Hippocampal formation (tissue), 2 donors: ENCODE measurements at places on chromosomes 4 and X.

- DNase-seq, result no peak
Measured at GRCh38 chrX:6203462-6204215, 25.0 kb downstream of the NLGN4X start.

DNA sequence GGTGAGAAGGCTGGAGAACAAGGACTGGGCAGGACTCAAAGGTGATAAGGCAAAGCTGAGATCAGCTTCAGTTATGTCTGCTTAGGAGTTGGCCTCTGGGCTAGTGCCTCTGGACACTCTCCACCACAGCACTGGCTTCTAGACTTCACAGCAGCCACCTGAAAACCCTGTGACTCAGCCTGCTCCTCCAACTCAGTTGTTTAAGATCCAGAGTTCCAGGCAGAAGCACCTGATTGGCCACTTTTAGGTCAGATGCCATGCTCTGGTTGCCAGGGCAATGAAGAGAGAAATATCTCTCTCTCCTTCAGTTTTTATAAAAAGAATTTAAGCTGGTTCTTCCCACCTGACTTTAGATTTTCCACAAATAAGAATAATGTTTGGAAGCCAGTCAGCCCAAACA, 47.9 kb upstream of the BLTP1 start:
- DNase-seq, result no peak

DNA sequence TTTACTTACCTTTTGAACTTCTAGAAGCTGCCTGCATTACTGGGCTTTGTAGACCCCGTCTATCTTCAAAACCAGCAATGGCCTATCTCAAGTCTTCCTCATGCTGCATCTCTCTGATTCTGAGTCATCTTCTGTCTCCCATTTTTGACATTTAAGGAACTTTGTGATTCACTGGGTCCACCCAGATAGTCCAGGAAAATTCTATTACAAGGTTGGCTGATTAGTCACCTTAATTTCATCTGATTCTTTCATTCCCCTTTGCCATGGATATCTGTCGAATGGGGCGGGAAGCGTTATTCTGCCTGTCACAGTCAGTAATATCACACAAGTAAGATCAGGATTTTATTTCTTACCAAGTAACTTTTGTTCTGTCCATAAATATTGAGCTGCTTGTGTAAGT, 618.0 kb downstream of the CCSER1 start:
- no peak for DNase-seq

GRCh38 chr4:25163196-25163595, 2.9 kb upstream of the SEPSECS start:
- DNase-seq, result no peak

DNA sequence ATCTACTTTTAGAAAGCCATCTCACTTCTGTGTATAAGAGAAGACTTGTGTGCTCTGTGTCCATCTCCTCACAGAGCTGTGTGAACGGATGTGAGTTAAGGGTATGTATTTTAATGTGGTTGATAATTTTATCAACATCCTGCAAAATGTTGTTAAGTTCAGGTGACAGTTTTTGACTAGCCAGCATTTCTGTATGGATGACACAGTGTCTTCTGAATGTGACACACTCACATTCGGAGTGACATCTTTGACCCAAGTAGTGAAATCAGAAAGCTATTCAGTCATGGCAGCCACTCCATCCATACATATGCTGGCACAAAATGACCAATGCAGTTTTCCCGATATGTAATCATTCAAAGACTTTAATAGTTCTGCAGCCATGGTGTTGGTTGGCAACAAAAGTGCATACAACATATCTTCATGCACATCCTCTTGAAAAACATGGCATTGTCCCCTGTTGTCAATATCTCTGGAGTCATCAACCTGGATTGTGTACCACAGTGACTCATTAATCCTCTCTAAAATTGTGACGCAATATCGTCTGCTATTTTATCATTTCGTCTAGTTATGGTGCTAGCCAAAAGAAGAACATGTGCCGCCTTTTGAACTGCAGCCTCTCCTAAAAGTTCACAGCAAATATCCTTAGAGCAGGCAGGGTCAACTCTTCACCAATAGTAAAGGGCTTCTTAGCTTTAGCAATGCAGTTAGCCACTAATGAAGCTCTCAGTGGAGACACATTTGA, 6.8 kb upstream of the FGF2 start:
- no peak for DNase-seq

DNA sequence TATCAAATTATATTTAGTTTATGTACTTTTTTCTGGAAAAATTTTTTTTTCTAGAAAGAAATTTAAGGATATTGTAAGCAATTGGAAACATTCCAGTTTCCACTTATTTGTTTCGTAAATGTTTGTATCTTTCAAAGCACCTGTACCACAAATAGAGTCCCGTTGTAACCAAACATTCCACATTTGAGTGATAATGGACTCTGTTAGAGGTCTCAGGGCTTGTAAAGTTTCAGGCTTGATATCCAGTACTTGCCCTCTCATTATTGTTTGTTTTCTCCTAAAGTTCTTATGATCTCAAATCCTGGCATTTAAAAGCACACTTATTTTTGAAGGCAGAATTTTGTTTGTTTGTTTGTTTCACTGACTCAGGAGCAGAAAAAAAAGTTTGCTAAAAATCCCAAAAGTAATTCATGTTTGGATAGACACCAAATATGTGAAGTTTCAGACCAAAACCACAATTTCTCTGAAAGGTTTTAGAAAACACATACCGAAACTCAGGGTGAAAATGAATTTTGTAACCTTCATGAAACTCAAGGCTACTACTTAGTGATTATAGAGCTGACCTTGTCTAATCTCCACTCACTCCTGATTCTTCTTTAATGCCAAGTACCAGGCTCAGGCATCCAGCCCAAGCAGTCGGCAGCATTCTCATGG, 5.7 kb upstream of the TMEM192 start:
- no peak for DNase-seq

DNA sequence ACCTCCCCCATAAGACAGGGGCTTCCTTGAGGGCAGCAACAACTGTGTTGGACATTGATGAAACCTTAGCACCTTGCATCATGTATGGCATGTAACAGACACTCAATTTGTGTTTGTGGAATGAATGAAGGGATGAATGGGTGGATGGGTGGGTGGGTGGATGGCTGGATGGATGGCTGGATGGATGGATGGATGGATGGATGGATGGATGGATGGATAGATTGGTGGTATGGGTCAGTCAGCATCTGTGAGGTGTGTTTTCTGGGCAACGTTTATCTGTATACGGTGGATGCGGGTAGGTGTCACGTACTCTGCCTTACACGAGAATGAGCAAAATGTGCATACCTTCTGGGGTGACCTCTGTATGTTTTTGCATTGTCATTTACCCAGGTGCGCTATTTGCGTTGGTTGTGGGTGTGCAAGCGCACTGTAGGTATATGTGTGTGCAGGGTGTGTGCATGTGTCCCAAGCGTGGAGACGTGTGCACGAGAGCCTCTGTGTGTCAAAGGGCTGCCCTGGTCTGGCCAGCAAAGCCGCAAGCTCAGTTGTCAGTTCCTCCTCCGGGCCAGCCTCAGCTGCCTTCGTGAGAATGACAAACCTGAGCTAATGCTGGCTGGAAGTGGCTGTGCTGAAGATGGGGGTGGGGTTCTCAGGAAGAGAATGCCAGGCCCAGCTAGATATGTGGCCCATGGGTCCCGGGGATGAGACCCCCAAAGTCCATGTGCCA, 26.5 kb downstream of the ELF4 start:
- DNase-seq, result no peak

DNA sequence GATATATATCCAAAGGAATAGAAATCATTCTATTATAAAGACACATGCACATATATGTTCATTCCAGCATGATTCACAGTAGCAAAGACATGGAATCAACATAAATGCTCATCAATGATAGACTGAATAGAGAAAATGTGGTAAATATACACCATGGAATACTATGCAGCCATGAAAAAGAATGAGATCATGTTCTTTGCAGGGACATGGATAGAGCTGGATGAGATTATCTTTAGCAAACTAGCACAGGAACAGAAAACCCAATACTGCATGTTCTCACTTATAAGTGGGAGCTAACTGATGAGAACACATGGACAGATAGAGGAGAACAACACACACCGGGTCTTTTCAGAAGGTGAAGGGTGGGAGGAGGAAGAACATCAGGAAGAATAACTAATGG, 1318.6 kb downstream of the PCDH19 start:
- no peak for DNase-seq

DNA sequence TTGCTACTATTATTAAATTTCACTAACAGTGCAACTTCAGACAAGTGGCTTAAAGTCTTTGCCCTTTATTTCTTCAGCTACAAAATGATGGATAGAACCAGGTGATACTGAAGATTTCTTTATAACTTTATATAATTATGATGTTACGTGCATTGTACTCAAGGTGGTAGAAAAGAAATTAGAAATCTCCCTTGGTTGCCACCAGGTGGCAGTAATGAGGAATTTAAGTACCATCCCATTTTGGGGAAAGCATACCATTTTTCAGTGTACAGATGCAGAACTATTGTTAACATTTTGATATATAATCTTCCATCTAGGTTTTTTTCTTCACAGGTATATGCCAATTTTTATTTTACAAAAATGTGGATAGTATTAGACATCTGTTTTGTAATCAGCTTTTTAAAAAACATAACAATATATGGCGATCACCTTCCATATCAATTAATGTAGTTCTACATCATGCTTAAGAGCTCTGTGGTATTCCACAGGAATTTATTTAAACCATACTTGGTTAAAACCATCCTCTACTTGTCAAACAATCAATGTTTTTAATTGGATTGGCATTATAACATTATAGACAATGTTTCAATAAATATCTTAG, 37.7 kb upstream of the RAB33B start:
- no peak for DNase-seq

GRCh38 chr4:2786794-2787229, 6.1 kb upstream of the SH3BP2 start:
- no peak for DNase-seq

- DNase-seq, result no peak
Measured at GRCh38 chr4:162977788-162978187, 188.9 kb downstream of the NAF1 start.

DNA sequence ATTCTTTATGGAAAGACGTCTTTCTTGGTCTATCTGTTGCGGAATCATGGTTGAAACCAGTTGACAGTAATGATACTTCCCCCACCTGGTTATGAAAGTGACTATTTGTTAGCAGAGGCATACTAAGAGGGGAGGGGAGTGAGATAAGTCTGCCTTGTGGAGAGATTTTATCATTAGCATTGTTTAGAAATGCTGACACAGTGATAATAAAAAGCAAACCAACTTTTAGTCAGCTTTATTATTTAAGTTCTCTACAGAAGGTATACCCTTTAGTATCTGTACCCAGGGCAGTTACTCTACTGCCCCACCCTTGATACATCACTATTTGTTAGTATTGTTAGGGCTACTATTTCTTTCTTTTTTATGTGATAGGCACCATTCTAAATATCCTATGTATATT, 26.9 kb upstream of the IL1RAPL2 start:
- no peak for DNase-seq

- DNase-seq, result no peak
Measured at GRCh38 chr4:126799971-126800574, 832.7 kb upstream of the INTU start.

- DNase-seq, result no peak
Measured at GRCh38 chrX:106220177-106220576, 52.1 kb downstream of the PWWP3B start.

DNA sequence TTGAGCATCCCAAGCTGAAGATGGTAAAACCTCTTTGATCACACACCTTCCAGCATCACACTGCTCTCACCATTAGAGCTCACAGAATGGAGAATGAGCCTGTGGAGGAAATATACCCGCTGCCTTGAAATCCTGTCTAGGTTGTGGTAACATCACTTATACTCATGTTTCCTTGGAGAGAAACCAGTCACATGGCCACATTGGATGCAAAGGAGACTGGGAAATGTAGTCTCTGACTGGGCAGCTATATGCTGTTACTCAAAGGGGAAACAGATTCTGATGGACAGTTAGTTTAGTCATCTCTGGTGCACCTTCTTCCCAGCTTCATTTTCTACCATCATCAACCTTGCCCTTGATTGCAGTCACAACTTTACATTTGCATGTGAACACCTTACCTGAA, 286.3 kb downstream of the ANKRD50 start:
- no peak for DNase-seq

- DNase-seq, result no peak
Measured at GRCh38 chr4:14529653-14530052, 472.6 kb upstream of the CPEB2 start.

- no peak for DNase-seq
Measured at GRCh38 chr4:93178279-93178678, 650.3 kb upstream of the ATOH1 start.

GRCh38 chrX:141759238-141759637, 60.7 kb upstream of the SPANXD start:
- DNase-seq, result no peak

- no peak for DNase-seq
Measured at GRCh38 chrX:129719268-129719667, 19.5 kb upstream of the XPNPEP2 start.

- no peak for DNase-seq
Measured at GRCh38 chr4:162274354-162274753, 110.6 kb upstream of the FSTL5 start.

DNA sequence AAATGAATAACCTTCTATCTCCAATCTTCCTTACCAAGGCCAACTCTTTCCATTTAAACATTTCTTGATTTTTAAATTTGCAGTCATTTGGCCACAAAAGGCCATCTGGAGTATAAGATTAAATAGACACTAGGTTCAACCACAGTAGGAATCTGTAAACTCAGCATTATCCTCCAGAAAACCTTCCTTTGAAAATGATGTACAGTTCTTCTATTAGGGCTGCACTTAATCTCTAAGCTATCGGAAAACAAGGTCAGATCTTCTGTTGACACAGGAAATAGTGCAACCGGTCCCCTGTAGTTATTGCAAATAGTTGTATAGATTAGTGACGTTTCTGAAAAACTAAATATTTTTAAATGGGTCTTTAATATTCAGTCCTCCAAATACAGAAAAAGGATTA, 359.0 kb upstream of the ATOH1 start:
- DNase-seq, result no peak

GRCh38 chr4:18442957-18443356, 421.4 kb upstream of the LCORL start:
- DNase-seq, result no peak

GRCh38 chrX:137290011-137290410, 256.2 kb upstream of the GPR101 start:
- DNase-seq, result no peak
